ENCODE measurements at places on chromosomes 1 and 21.

DNA sequence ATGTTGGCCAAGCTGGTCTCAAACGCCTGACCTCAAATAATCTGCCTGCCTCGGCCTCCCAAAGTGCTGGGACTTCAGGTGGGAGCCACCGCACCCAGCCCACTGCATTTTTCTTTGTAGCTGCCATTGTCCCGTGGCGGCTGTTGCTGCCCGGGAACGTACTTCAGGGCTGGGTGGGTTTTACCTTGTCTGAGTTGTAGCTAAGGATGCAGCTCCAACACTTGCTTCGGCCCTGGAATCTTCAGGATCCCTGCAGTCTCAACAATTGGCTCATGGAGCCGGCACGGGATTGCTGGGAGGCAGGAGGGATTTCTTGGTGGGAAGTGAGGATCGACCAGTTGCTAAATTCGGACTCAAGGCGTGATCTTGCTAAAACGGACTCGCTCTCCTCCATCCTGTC is 10.7 kb downstream of the TNFRSF8 start:
- DNase-seq: no peak

GRCh38 chr1:43495204-43495603 is 35.5 kb upstream of the PTPRF start:
- DNase-seq: no peak

DNA sequence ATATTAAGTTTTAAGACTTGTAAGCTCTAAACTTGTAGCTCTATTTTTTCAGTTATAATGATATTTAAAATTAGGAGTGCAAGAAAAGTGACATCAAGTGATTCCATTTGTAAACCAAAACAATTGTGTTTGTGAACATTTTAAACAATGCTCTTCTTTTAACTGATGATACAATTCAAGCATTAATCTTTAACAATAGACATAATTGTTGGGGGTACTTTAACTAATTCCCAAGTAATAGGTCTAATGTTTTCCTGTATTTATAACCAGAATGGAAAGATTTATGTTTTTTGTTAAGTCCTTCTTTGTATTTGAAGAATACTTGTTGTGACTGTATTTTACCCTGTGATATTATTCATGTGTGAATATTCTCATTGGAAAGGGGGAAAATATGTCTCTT is 6.8 kb downstream of the ATG4C start:
- DNase-seq: no peak

GRCh38 chr1:1014799-1015681 is 1.7 kb downstream of the ISG15 start:
- no peak for DNase-seq

DNA sequence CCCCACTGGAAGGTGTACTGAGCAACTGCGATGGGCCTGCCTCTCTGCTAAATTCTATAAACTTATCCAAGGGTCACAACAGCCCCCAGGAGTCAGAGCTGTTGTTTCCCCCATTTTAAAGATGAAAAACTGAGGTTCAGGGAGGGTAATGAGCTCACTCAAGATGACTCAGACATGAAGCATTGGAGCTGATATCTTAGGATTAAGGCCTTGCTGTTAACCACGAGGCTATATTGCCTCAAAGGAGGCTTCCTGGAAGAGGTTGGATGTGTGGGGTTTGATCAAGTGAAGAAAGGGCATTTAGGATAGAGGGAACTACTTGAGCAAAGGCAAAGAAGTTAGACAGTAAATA is 6.7 kb downstream of the LDLRAP1 start:
- no peak for DNase-seq

DNA sequence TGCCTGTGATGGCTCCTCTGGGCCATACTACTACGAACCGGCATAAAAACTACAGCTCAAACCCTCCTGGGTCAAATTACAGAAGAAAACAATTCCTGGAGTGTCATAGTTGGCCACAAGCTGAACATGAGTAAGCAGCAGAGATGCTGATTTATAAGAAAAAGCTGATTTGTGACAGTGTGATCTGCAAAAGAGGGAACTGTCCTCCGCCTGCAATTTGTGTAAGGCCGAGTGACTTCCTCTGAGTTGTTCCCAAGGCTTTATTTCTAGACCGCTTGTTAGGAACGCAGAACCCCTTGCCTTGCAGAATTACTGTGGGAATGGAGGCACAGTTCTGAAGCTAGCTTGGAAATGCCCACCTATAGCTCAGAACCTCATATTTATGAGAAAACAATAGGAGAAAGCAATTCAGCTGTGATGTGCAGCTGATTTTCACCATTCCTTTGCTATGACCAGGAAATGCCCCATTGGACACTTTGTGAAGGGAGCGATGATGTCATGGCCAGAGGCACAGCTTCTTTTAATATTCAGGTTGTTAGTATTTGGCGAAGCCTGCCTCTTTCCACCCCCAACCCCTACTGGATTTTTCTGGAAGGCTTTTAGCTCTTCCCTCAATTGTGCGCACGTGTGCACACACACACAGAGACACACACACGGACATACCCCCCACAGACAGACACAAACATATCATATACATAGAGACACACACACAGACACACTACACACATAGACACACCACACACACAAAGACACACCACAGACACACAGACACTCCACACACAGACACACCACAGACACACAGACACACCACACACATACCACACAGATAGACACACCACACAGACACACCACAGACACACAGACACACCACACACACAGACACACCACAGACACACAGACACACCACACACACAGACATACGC is 47.6 kb downstream of the IER5 start:
- DNase-seq: no peak

DNA sequence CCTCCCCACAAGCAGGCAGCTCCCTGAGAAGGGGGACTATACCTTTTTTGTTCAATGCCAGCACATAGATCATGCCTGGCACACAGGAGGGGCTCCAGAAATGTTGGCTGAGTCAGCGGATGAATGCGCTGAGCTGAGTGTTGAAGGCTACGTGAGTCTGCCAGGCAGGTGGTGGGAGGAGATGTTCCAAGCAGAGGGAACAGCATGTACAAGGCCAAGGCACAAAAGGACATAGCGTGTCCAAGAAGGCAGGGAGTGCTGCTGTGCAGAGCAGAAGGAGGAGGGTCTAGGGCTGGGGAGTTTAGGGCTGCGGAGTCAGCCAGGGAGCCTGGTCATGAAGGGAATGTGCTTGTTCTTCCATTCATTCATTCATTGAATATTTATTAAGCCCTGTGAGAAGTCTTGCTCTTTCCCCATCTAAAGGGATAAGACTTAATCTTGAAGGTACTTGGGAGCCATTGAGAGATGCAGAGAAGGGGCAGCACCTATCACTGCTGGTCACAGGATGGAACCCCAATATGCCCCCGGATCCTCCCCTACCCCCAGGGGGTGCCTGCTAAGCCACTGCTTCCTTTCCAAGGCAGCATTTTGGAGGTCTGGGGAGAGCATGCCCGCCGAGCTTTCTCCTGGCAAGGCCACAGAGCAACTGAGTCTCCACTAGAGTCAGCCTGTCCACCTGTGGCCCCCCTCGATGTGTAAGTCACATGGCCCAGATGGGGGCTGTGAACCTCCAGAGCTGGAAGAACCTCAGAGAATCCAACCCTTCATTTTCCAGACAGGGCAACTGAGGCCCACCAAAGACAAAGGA is 31.2 kb upstream of the LAPTM5 start:
- no peak for DNase-seq

- no peak for DNase-seq
These were observed 27.0 kb upstream of the HTR1D start for GRCh38 chr1:23244256-23244761.

DNA sequence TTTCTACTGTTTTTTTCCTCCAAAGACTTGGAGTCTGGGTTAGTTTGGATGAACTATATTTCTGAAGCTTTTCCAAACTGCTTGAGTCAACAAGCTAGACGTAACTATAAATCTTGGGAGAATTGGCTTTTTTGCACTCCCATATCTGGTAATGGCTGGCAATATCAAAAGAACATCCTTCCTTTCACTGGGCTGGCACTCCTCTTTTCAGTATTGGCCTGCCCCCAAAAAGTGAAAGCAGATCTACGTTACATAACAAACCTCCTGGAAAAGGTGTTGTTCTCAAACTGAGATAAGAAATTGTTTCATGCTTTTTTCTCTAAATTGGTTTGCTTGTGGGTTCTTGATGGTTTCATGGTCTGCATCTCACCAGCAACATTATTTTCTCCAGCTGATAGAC is 499.3 kb downstream of the NEGR1 start:
- DNase-seq: no peak

GRCh38 chr1:9657521-9658032 is 6.0 kb downstream of the PIK3CD start:
- no peak for DNase-seq

- DNase-seq: peak; percentile 4
These were observed 32.6 kb upstream of the SPOCD1 start for GRCh38 chr1:31848381-31848897.

- DNase-seq: no peak
These were observed 41.7 kb downstream of the EYA3 start for GRCh38 chr1:28046716-28047115.

GRCh38 chr1:47724432-47724999 is 272.7 kb downstream of the TRABD2B start:
- no peak for DNase-seq

- DNase-seq: no peak
These were observed 27.2 kb downstream of the TCP10L start for GRCh38 chr21:32558106-32558505.

GRCh38 chr1:236098267-236098666 is 33.4 kb upstream of the NID1 start:
- DNase-seq: no peak

DNA sequence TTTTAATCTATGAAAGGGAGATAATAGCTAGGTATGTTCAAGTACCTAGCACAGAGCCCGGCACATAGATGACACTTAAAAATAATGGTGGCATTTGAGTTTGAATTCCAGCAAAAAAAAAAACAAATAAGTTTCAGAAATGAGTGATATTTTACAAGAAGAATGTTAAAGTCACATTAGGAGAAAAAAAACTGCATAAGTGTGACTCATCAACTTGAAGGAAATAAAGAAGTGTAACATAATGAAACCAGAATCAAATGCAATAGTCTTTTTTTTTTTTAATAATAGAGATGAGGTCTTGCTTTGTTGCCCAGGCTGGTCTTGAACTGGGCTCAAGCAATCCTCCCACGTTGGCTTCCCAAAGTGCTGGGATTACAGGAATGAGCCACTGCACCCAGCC is 17.1 kb downstream of the DNASE2B start:
- DNase-seq: no peak

- DNase-seq: no peak
These were observed 3.3 kb downstream of the SSBP3 start for GRCh38 chr1:54402896-54403295.

DNA sequence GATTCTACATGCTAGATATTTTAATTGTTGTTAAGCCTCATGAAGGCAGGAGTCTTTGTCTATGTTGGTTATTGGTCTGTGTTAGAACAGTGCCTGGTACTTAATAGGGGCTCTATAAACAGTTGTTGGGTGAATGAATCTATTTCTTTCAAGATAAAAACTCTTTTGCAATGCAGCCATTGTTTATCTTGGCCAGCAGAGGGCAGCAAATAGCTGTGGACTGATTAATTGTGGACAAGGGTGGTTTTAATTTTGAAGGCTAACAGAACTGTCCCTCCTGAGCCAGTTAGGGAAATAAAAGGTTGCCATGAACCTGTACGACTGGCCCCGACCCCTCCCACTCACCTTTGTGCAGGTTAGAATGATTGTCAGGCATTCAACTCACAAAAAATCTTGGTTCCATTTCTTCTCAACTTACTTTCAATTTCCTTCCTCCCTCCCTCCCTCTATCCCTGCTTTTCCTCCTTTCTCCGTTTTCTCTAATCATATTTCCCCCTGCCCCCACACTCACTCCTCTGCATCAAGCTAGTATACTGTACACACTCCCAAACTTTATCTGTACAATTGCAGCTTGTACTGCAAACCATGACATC is 66.3 kb upstream of the DIRAS3 start:
- no peak for DNase-seq

DNA sequence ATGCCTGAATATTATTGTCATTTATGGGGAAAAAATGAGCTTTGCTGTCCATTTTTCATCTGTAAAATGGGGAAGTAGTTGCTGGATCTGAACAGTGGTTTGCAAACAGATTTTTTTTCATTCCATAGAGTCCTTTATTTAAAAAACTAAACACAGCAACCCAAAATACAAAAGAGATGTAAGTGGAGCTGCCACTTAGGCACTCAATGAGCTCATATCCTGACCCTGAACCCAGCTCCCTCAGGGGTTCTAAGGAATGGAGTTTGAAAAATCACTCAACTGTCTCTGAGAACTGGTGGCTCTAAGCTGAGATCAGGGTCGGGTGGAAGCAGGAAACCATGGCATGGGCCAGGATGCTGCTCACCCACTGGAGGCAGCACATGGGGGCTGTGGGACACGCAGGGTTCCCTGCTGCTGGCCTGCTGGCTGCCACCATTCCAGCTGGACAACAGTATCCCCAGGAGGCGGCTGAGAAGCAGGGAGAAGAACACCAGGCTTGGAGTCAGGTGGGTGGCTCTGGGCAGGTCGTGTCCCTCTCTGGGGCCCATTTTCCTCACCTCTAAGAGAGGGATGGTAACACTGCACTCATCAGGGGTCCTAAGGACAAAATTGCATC is 9.6 kb upstream of the ECE1 start:
- no peak for DNase-seq

- no peak for DNase-seq
These were observed 253.4 kb upstream of the CSF3R start for GRCh38 chr1:36735939-36736730.

DNA sequence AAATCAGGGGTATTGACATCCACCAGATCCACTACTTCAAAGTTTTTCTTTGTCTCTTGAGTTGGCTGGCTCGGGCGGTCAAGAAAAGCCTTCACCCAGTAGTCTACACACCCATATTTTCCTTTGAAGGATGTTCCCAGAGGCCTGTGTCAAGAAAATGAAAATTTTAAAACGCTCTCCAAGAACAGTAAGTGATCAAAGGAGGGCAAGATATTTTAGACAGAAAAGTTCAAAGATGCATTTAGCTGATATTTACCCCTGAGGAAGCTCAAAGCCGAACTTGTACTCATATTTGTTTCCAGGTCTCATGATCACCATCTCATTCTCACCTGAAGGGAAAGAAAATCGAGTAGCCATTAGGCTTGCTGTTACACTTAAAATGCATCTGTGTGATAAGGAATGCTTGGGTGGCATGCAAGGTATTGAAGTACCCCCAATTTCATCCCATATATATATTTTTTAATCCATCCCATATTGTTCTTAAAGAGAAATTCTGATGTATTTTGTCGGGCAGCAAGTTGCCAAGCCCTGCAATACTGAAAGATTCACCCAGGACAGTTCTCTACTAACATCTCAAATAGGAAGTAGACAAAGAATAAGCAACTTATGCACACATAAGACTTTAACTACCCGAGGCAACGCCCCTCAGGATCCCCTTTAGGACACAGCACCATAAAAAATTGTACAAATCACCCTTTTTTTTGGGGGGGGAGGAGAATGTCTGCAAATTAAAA is 1.1 kb downstream of the TXNIP start:
- no peak for DNase-seq

GRCh38 chr1:228902781-228903433 is 167.6 kb downstream of the RHOU start:
- DNase-seq: no peak

Measured in T-helper 22 cell (primary cell).